ENCODE measurements at places on chromosomes 3 and 15.

GRCh38 chr3:119676020-119676419 lies 1.2 kb downstream of the COX17 start:
- no peak for DNase-seq

- DNase-seq: peak; percentile 17
Measured at GRCh38 chr3:172836390-172836997, 86.0 kb downstream of the ECT2 start.

- no peak for DNase-seq
Measured at GRCh38 chr15:95068701-95069521, 837.5 kb downstream of the MCTP2 start.

DNA sequence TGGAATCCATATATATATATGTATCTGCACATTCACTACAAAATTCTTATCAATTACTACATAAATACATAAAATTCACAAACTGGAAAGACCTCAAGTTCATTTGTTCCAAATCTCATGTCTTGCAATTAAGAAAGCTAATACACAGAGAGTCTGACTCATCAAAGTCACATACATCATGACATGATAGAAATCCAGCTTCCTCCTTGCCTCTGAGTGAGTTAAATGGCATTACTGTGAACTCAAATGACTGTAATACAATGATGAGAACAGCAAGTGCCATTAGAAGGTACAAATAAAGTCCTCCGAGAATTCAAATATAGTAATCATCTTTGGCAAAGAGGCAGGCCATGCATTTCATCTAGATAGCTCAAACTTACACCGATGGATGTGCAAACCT lies 55.1 kb upstream of the AGTR1 start:
- DNase-seq: peak; percentile 18

DNA sequence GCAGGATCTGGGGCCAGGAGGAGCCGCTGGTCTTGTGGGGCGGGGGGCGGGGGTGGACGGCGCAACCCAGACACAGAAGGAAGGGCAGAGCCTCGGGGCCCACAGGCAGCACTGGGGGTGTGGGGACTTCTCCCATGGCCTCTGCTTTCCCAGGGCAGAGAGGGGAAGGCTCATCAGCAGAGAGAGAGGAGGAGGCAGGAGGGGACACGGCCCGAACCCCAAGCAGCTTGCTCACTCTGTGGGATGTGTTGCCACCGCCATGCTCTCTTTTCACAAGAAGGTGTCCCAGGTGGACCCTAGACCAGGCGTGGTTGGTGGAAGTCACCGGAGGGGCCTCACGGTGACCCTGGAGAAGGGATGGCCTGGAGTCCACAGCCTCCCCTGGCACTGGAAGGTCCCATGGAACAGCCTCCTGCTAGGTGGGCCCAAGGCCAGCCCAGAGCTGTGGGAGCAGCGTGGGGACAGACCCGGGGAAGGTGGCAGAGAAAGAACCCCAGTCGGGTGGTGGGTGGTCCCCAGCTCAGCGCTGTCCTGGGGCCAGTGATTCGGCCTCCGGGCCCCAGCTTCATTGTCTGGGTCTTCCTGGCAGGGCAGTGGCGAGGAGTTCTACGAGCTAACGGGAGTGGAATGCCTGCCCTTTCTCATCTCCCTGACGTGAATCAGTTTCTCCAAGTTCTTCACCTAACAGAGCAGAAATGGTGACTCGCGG lies 46.8 kb upstream of the PCSK6 start:
- DNase-seq: no peak

GRCh38 chr3:170724599-170725280 lies 138.9 kb upstream of the SLC7A14 start:
- DNase-seq: peak; percentile 65

GRCh38 chr3:190036631-190037030 lies 84.1 kb downstream of the P3H2 start:
- no peak for DNase-seq

Measured in AG08395 (cell line).